ENCODE measurements at places on chromosomes 1 and 21.

- no peak for DNase-seq
Observed at GRCh38 chr1:220432408-220432807, 95.5 kb upstream of the MARK1 start.

- no peak for DNase-seq
Observed at GRCh38 chr1:54603241-54603640, 20.1 kb downstream of the FAM151A start.

DNA sequence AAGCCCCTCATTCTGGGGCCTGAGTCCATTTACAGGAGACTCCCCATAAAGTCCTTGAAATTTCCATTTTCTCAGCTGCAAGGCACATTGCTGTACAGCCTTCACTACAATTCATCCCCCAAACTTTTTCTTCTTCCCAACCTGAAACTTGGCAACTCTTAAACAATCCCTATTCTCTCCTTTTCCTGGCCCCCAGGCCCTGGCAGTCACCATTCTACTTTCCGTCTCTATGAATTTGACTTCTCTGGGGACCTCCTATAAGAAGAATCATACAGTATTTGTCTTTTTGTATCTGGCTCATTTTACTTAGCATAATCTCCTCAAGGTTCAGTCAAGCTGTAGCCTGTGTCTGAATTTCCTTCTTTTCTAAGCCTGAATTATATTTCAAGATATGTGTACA is 332.9 kb downstream of the PCP4 start:
- DNase-seq, result no peak

- no peak for DNase-seq
Observed at GRCh38 chr1:154698320-154699096, 90.5 kb upstream of the ADAR start.

- no peak for DNase-seq
Observed at GRCh38 chr1:30962609-30963508, 54.3 kb upstream of the SDC3 start.

DNA sequence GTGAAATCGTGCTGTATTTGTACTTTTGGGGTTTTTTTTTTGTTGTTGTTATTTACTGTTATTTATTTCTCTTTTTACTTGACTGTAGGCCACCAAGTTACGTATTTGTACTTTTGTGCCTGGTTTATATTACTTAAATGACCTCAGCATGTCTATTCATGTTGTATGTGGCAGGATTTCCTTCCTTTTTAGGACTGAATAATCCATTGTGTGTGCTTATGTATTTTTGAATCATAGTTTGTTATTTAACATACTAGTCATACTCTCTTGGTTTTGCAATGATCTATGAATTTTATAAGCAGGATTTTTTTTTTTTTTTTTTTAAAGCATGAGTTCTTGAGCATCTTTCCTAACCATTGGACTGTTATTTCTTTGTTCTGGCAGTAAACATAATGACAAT is 51.2 kb downstream of the RNF2 start:
- DNase-seq, result no peak

DNA sequence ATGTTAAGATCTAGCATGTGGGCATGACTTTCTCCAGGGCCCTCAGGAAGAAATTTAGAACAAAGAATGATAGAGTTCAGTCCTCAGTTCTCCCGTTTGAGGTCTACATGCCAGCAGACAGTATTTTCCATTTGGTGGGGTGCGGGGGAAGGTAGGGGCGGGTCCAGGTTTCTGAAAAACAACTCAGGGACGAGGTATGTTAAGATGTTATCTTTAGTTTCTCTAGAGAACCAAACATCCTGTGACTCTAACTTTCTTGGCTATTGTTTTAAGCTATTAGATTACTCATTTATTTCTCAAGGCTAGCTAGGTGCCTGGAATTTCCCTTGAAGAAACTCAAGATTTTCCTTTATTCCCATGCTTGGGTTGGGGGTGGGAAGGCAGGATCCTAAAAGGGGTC is 42.3 kb upstream of the SYT14 start:
- DNase-seq, result no peak

DNA sequence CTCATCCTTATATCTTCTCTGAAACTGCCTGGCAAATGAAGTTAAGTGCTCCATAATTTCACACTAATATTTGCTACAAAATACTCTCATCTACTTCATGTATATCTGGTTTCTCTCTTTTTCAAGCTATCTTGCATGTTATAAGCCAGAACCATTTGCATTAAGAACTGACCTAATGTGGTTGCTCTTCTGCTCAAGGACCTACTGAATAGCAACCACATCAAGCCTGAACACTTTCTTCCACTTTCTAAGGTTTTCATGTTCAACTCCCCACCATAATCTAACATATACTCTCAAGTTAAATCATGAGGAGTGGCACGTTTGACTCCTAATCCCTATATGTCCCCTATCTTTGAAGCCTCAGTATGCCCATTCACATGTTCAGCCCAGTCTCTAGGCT is 27.2 kb downstream of the RGS1 start:
- no peak for DNase-seq

GRCh38 chr1:1832820-1833219 is 54.5 kb upstream of the NADK start:
- no peak for DNase-seq

- no peak for DNase-seq
Observed at GRCh38 chr1:154324241-154324640, 1.1 kb upstream of the ATP8B2 start.

DNA sequence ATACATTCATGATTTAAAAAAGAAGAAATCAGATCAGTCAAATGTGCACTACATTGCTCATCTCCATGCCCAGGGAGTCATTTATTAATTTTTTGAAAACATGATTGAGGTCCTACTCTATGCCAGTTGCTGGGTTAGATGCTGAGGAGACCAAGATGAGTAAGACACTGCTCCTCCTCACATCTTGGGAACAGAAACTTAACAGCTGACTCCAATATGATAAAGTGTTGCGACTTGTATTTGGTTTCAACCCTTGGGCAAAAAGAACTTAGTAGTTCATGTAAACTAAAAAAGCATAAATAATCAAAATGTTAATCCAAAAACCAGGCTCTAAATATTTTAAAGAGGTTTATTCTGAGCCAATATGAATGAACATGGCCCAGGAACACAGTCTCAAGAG is 56.9 kb downstream of the OPTC start:
- DNase-seq, result no peak

- no peak for DNase-seq
Observed at GRCh38 chr1:20728371-20729154, 3.9 kb downstream of the SH2D5 start.

DNA sequence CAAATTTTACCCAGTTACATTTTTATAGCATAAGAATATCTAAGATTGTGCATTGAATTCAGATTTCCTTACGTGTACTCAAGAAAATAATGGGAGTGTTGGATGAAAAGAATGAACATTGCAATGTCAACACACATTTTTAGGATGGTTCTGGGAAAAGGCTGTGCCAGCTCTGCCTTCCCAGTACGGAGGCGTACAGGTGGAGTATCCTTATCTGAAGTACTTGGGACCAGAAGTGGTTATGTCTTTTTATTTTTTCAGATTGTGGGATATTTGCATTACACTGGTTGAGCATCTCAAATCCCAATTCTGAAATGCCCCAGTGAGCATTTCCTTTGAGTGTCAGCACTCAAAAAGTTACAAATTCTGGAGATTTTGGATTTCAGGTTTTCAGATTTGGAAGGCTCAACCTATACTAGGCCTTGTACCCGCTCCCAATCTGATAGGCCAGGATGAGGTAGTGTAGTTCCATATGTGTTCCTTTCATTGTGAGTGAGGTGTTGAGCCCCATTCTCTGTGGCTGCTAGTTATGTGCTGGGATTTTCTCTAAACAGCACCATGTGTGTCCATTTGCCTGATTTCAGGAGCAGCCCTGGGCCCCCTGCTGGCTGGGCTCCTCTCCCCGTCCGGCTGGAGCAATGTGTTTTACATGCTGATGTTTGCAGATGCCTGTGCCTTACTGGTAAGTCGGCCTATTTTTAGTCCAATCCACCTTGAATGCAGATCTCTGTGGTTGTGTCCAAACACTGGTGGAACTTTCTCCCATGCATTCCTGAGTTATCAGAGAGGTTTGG is 60.8 kb downstream of the SLC37A1 start:
- no peak for DNase-seq

GRCh38 chr1:239725933-239726332 is 339.6 kb downstream of the CHRM3 start:
- DNase-seq, result no peak

DNA sequence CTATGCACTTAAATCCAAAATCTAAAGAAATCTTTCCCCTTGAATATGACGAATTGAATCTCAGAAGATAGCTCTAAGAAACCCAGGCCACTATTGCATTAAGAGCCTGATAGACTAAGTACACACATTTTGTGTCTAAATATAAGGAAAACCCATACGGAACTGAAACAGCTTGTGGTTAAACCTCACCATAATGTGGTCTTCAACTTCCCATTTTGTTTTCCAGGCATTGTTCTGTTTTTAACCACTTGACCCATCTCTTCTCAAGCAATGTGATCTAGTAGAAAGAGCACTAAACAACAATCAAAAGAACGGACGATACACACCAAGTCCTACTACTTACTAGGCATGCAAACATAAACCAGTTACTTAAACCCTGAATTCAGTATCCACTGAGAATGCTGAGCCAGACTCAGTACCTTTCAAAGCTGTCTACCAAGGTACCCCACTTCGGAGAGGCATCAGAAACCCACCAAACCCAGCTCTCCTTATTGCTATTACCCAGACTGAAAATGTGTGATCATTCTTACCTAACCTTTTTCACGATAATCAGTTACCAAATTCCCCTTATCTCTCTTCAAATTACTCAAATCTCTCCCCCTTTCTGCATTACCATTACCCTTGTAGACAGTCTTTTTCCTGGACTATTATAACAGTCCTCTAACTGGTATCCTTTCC is 12.8 kb downstream of the OTUD7B start:
- DNase-seq, result no peak

GRCh38 chr1:25624156-25624555 is 7.6 kb downstream of the MAN1C1 start:
- no peak for DNase-seq

GRCh38 chr1:240344918-240345317 is 253.2 kb downstream of the FMN2 start:
- no peak for DNase-seq

DNA sequence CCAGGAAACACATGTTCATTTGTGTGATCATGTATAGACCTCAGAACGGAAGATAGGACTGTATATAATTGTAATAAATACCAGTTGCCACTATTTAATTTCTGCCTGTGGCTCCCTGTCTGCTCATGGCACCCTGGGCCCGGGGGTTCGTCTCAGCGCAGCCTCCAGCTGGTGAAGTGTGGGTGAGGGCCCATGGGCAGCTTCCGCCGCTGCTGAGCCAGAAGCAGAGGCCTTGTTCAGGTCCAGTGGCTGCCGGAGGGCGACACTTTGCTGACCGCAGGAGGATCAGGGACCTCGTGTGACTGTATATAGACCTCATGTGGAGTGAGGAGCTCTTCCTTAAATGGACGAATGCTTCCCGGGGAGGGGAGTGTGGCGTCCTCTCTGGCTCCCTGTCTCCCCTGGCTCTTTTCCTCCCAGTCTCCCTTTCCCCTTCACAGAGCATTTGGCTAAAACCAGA is 155.9 kb downstream of the PEX14 start:
- no peak for DNase-seq

DNA sequence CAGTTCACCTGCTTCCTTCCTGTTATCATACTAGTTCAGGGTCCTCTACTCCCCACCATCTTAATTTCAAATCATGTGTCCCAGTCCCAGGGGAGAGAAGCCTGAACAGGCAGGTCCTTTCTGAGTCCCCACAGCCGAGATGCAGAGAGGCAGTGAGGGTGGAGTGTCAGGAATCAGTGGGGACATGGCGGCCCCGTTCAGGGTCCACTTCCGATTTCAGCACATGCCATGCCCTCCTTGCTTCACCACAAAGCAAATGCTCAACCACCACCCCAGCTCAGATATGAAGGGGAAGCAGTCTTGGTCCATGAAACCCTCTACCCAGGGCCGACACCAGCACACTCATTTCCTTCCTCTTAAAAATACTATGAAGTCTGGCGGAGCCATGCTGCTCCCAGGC is 5.2 kb upstream of the SEMA4A start:
- DNase-seq, result no peak

DNA sequence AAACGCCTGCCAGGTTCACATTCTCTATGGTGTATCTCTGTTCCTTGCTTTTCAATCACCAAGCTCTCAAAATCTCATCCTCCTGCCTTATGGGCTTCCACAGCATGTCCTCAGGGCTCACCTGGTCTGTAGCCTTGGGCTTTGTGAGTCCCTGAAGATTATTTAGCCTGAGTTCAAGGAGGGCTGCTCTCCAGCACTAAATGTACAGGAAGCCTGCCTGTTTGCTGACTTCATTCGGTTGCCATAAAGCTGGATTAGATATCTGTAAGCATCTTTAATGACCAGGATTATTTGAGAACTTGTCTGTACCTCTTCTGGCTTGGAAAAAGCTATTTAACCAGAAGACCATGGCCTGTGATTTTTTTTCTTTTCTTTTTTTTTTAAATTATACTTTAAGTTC is 6.9 kb upstream of the REG4 start:
- no peak for DNase-seq

- no peak for DNase-seq
Observed at GRCh38 chr1:87451229-87451920, 122.7 kb downstream of the LMO4 start.

DNA sequence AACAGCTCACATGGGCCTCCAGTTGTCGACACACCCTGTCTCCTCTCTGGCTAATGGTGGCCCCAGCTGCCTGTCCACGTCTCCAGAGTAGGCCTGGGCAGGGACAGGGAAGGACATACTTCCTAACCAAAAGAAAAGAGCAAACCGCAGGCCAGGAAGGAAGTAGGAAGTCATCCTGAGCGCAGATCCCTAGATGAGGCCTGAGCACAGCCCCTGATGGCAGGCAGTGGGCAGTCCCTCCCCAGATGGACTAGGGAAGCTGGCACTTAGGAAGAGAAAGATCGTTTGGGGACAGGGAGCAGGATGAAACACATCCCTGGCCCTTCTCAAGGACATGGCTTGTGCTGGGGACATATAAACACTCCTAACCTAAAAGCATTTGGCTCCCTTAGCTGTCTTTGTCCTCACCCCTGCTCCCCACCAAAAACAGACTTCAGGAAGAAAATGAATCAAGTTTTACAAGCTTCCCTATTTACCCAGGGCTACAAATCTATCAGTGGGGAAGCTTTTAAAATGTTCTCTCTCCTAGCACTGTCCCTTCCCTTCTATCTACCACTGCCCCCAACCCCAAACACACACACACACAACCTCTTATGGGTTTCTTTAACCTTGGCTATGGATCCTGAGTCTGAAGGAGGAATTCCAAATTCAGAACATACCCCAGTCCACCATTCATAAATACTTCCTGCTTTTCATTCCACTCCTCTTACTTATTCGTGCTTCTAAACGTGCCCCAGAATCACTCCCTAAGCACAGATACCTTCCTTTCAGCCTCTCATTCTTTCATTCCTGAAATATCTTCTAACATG is 21.1 kb downstream of the SSBP3 start:
- no peak for DNase-seq

DNA sequence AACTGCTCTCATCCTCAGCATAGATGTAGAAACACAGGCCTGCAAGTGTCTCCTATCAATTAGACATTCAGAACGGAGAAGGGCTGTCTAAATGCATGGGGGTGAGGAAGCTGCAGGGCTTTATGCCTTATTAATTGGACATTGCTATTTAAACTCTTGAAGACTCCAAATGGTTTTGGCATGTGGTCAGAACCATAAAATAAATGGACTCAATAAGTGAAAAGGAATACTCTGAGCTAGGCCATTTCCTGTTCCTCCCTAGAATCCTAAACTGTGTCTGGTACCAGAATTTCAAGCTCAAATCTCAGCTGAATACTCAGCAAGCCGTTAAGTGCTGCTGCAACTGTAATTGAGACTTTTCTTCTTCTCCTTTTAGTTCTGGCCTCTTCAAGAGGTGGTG is 80.4 kb upstream of the C1orf87 start:
- no peak for DNase-seq

- no peak for DNase-seq
Observed at GRCh38 chr21:33964706-33965325, 49.2 kb upstream of the ATP5PO start.

GRCh38 chr1:240478536-240478935 is 133.4 kb downstream of the GREM2 start:
- no peak for DNase-seq
